ENCODE measurements at places on chromosomes 2 and 18. TPM values are rescaled to one million over a fixed set of nuclear protein-coding genes. Genes with fewer than 3 reads are reported as not detected.

Gene RNF181
- 112 TPM for polyA plus RNA-seq

Gene ELOA2
- not detected for polyA plus RNA-seq

Gene SFT2D3
- 3.5 TPM for polyA plus RNA-seq

DNA sequence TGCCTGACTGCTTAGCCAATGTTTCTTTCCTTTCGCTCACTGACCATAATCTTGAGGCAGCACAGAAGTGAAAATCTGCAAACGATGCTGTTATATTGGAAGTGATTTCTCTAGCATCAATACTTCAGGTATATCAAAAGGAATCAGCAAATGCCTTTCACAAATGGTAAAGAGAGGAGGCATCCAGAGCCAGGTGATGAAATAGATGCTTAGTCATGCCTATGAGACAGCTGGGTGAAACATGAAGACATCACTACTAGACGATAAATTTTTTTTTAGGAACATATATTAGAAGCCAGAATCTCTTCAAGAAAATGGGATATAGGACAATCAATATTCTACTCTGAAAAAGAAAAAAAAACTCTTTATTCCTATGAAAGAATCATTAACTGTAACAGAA lies 249.2 kb upstream of the SLC39A10 start:
- H3K36me3 ChIP-seq: no peaks in the 10 kb centered on the region
- H3K4me3 ChIP-seq: no peak overlapping the region
- H3K4me1 ChIP-seq: no peaks in the 10 kb centered on the region
- no peak for DNase-seq

GRCh38 chr2:134397146-134397896 lies 143.4 kb downstream of the MGAT5 start:
- H3K4me1 ChIP-seq: no peaks in the 10 kb centered on the region
- DNase-seq: no peak
- peaks cover 65% of the 10 kb centered on the region for H3K36me3 ChIP-seq
- no peaks in the 10 kb centered on the region for H3K27me3 ChIP-seq

DNA sequence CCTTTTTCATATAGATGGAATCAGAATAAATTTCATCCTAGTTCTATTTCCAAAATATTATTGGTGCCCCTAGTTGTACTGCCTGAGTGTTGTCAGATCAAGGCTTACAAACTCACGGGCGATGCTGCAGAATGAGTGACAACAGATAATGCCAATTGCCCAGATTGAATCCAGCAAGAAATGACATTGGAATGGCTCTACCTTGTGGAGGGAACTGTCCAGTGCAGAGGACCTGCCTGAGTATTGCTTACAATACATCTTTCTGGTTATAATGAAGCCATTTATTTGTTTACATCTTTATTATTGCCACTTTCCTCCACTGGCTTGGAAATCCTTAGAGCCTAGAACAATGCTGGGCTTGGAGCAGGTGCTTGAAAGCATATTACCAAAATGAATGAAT lies 7.8 kb upstream of the IL1R2 start:
- DNase-seq: no peak
- no peaks in the 10 kb centered on the region for H3K4me1 ChIP-seq
- H3K27ac ChIP-seq: no peak overlapping the region
- H3K27me3 ChIP-seq: peaks cover 5% of the 10 kb centered on the region

GRCh38 chr2:201007584-201007998 lies 44.1 kb upstream of the ORC2 start:
- peaks cover 43% of the 10 kb centered on the region for H3K36me3 ChIP-seq
- no peak overlapping the region for H3K27ac ChIP-seq
- no peak overlapping the region for H3K4me3 ChIP-seq
- no peak for DNase-seq
- H3K27me3 ChIP-seq: no peaks in the 10 kb centered on the region

- no peaks in the 10 kb centered on the region for H3K36me3 ChIP-seq
- H3K27ac ChIP-seq: no peak overlapping the region
- H3K27me3 ChIP-seq: no peaks in the 10 kb centered on the region
- H3K4me3 ChIP-seq: no peak overlapping the region
- DNase-seq: no peak
Observed at GRCh38 chr2:159592441-159592840, 23.9 kb downstream of the BAZ2B start.

DNA sequence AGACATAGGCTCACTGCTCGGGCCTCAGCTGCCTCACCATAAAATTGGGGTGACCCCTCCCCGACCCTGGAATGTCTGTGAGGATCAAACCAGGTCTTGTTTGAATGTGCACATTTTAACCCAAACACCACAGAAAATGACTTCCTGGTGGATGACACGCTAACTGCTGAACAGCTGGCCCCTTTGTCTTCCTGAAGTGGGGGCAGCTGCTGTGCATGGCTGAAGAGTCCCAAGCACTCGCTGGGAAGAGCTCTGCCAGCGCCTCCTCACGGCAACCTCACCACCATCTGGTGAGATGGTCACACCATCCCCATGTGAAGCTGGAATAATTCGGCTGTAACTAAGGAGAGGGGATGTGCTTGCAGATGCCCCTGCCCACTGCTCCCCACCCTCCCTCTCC lies 34.0 kb downstream of the AQP12A start:
- H3K27ac ChIP-seq: no peak overlapping the region
- peaks cover 7% of the 10 kb centered on the region for H3K27me3 ChIP-seq
- H3K4me3 ChIP-seq: no peak overlapping the region
- H3K36me3 ChIP-seq: no peaks in the 10 kb centered on the region
- no peak for DNase-seq

GRCh38 chr2:62661263-62661635 lies 44.3 kb upstream of the EHBP1 start:
- H3K4me3 ChIP-seq: no peak overlapping the region
- no peak for DNase-seq
- H3K4me1 ChIP-seq: peaks cover 18% of the 10 kb centered on the region
- H3K27ac ChIP-seq: no peak overlapping the region
- no peaks in the 10 kb centered on the region for H3K27me3 ChIP-seq

GRCh38 chr2:207828361-207829057 lies 58.8 kb upstream of the FZD5 start:
- no peaks in the 10 kb centered on the region for H3K4me1 ChIP-seq
- H3K27ac ChIP-seq: no peak overlapping the region
- DNase-seq: no peak

DNA sequence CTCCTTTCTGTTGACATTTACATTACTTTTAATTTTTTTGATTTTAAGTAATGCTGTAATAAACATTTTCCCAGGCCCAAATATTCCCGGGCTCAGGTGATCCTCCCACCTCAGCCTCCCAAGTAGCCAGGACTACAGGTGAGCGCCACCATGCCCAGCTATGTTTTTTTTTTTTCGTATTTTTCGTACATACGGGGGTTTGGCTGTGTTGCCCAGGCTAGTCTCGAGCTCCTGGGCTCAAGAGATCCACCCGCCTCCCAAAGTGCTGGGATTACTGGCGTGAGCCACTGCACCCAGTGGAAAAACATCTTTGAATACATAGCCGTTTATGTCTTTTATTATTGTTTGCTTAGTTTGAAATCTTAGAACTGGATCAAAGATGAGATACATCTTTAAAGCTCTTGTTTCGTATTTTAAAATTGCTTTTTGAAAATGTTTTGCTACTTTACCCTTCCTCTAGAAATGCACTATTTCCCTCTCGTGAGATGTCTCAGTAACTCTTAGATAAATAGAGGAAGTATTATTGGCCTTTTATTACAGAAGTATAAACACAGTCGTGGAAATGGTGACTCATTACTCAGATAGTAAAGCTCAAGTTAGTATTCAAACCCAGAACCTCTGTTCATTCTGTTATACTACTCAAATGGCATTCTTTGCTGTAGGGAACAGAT lies 2.4 kb downstream of the SMCHD1 start:
- H3K4me1 ChIP-seq: peaks cover 38% of the 10 kb centered on the region
- peaks cover 11% of the 10 kb centered on the region for H3K36me3 ChIP-seq
- peak overlapping the region; percentile 100 for H3K27ac ChIP-seq
- H3K4me3 ChIP-seq: peak overlapping the region; percentile 86
- H3K27me3 ChIP-seq: no peaks in the 10 kb centered on the region
- DNase-seq: peak; percentile 65

DNA sequence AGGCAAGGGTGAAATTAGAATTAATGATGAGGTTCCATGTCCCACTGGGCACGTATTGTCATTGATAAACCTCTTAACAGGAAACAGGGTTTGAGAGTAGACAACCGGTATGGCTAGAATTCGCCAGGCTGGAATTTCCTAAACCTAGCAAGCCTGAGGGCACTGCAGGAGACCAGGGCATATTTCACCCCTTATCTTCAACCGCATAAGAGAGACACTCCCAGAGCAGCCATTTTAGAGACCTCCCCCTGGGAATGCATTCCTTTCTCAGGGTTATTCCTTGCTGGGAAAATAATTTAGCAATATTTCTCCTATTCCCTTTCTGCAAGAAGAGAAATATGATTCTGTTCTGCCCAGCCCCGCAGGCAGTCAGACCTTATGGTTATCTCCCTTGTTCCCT lies 334.6 kb upstream of the LYPD1 start:
- peak; percentile 3 for DNase-seq
- H3K27me3 ChIP-seq: no peaks in the 10 kb centered on the region
- no peak overlapping the region for H3K27ac ChIP-seq
- H3K4me3 ChIP-seq: no peak overlapping the region
- no peaks in the 10 kb centered on the region for H3K4me1 ChIP-seq
- no peaks in the 10 kb centered on the region for H3K36me3 ChIP-seq

GRCh38 chr2:672606-672905 lies 4.7 kb downstream of the TMEM18 start:
- H3K27me3 ChIP-seq: no peaks in the 10 kb centered on the region
- H3K4me3 ChIP-seq: no peak overlapping the region
- no peak overlapping the region for H3K27ac ChIP-seq
- peaks cover 4% of the 10 kb centered on the region for H3K4me1 ChIP-seq
- no peak for DNase-seq

- H3K36me3 ChIP-seq: no peaks in the 10 kb centered on the region
- no peaks in the 10 kb centered on the region for H3K4me1 ChIP-seq
- DNase-seq: peak; percentile 12
- H3K27me3 ChIP-seq: peaks cover 14% of the 10 kb centered on the region
Observed at GRCh38 chr18:72541871-72542332, 2.2 kb downstream of the CBLN2 start.

DNA sequence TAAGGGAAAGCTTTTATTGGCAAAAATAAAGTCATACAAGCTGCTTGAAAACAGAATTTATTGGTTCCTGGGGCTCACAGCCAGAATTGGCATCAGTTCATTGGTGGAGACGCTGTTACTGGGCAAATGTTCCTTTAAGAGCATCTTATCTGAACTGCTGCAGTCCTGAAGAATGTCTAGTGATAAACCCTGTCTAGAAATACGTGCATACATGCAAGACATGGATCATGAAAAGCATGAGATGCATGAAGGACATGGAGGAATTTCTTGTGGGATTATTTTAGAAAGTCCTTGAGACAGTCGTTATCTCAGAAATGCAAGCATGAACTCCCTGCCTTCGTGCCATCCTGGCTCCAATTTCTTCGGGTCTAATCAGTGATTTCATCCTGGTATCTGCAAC lies 32.5 kb upstream of the FHOD3 start:
- H3K27ac ChIP-seq: no peak overlapping the region
- H3K4me3 ChIP-seq: no peak overlapping the region
- H3K4me1 ChIP-seq: no peaks in the 10 kb centered on the region
- DNase-seq: no peak
- H3K27me3 ChIP-seq: no peaks in the 10 kb centered on the region
- no peaks in the 10 kb centered on the region for H3K36me3 ChIP-seq

DNA sequence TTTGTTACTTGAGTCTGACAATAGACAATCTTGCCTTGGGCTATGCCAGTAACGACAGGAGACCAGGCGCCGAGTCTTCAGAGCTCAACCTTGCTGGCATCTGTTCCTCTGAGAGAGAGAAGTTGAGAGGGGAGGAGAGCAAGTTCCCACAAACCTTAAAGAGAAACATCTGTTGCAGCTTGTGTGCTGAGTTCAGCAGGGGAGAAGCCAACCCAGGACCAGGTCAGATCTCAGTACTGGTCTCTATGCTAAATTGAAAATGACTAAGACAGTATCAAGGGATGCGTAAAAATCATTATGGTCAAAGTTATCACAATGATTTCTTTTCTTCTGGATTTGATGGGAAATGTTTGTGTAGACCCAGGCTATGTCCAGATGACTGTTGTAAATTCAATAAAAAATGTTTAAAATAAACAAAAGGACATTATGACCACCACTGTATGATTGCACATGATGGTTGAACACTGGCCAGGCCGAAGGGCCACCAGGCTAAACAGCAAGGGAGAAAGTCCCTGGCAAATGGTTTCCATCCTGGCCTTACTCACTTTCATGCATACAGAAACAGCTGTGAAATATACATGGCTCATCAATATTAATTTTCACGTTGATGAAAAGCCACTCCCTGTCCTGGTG lies 100.3 kb upstream of the PMAIP1 start:
- H3K27ac ChIP-seq: no peak overlapping the region
- no peaks in the 10 kb centered on the region for H3K27me3 ChIP-seq
- H3K4me3 ChIP-seq: no peak overlapping the region
- no peaks in the 10 kb centered on the region for H3K4me1 ChIP-seq
- no peaks in the 10 kb centered on the region for H3K36me3 ChIP-seq

Gene UGT1A6
- polyA plus RNA-seq: not detected

- H3K36me3 ChIP-seq: no peaks in the 10 kb centered on the region
- peaks cover 9% of the 10 kb centered on the region for H3K27me3 ChIP-seq
- H3K27ac ChIP-seq: no peak overlapping the region
Observed at GRCh38 chr2:38106405-38107094, 30.6 kb upstream of the CYP1B1 start.

Gene SLC4A1AP
- polyA plus RNA-seq: 8.9 TPM

DNA sequence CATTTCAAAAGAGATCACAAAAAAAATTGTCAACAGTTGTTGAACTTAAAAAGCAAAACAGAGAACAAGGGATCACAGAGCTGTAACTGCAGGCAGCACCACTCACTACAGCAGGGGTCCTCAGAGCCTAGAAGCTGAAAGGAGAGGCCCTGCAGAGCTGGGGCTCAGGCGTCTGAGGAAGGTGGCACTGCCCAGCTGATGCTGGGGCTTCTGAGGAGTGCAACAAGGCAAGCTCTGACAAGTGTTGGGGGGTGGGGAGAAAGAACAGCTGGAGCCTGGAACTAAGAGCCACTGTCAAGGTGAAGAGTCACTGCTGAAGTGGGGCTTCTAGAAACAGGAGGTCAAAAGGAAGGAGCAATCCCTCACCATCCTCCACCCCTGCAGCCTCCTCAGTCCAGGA lies 46.2 kb downstream of the FTCDNL1 start:
- no peak overlapping the region for H3K27ac ChIP-seq
- H3K4me1 ChIP-seq: no peaks in the 10 kb centered on the region
- H3K36me3 ChIP-seq: no peaks in the 10 kb centered on the region
- no peak overlapping the region for H3K4me3 ChIP-seq
- no peak for DNase-seq

Gene LIPG
- not detected for polyA plus RNA-seq

DNA sequence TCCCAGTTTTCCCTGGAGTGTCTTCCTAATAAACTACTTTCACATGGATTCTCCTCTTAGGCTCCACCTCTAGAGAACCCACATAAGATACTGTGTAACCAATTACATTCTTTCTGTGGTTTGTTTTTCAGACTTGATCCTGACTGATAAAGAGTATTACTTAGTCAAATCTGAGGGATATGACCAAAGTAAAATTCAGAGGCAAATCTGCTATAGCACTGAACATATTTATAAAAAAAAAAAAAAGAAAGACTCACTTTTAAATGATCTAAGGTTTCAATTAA lies 13.9 kb downstream of the CKAP2L start:
- no peaks in the 10 kb centered on the region for H3K36me3 ChIP-seq
- no peak for DNase-seq
- no peak overlapping the region for H3K4me3 ChIP-seq
- H3K27ac ChIP-seq: no peak overlapping the region

GRCh38 chr18:23738151-23738550 lies 48.9 kb downstream of the LAMA3 start:
- no peaks in the 10 kb centered on the region for H3K27me3 ChIP-seq
- DNase-seq: no peak
- no peak overlapping the region for H3K27ac ChIP-seq
